ENCODE measurements at places on chromosomes 1 and 21.
A peak's percentile ranks its signal among the peaks of the same experiment; 100 is the strongest.

DNA sequence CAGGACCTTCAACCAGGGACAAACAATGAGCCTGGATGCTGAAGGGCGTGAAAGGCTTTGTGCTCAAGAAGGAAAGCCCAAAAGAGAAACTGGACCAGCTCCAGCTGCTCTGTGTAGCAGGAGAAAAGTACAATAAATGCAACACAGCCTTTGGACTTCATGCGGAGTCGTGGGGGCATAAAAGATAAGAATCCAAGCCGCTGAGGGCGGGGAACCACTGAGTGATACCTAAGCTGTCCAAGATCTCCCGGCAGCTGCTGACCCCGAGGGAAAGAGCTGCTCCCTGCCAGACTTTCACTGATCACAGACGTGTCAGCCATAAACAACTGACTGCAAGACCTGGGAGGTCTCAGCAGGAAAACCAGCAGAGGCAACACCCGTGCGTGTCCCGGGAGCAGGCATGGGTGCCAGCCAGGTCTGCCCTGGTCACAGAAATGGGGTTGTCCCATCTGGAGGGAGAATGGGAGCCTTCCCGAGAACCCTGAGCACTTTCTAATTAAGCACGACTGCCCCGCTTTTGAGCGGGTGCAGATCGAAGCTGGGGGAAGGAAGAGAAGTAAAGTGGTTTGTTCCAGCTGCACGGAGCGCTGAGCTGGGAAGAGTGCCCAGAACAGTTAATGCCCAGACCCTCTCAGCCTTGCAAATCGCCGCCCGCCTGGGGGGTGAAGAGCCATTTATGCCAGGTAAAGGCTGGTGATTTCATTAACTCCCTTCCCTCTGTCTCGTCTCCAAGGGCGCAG is 68.3 kb upstream of the TARDBP start:
- DNase-seq = no peak

- no peak for DNase-seq
Observed at GRCh38 chr1:235019471-235019870, 109.2 kb downstream of the TOMM20 start.

GRCh38 chr1:183711741-183712361 is 58.7 kb upstream of the APOBEC4 start:
- no peak for DNase-seq

DNA sequence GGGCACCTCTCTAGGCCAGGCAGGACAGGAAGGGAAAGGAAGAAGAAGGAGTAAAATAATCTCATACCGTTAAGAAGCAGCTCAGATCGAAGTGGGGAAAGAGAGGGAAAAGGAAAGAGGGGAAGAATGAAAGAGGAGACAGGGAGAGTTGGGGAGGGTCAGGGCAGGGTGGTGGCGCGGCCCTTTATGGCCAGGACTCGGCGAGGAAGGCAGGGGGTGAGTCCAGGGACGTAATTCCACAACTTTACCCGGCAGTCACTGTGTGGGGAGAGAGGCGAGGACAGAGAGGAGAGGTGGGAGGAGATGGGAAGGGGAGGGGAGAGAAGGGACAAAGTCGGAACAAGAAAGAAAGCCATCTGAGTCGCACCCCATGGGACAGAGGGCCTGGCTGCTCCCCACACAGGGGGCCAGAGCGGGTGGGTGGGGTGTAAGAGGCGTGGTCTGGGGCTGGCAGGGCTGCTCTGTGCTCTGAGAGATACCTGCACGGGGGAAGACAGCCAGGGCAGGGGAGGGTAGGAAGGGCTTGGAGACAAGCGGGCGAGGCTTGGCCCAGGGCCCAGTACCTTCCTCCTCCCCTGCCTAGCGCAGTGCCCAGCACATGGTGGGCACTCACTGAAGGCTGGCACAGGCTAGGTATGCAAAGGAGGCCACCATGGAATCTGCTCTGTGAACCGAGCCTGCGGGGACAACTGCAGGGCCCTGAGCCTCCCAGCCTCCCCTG is 49.4 kb downstream of the KIF21B start:
- no peak for DNase-seq

- DNase-seq = no peak
Observed at GRCh38 chr1:14650951-14651350, 52.5 kb downstream of the KAZN start.

- no peak for DNase-seq
Observed at GRCh38 chr21:45178070-45178608, 103.8 kb downstream of the ADARB1 start.

DNA sequence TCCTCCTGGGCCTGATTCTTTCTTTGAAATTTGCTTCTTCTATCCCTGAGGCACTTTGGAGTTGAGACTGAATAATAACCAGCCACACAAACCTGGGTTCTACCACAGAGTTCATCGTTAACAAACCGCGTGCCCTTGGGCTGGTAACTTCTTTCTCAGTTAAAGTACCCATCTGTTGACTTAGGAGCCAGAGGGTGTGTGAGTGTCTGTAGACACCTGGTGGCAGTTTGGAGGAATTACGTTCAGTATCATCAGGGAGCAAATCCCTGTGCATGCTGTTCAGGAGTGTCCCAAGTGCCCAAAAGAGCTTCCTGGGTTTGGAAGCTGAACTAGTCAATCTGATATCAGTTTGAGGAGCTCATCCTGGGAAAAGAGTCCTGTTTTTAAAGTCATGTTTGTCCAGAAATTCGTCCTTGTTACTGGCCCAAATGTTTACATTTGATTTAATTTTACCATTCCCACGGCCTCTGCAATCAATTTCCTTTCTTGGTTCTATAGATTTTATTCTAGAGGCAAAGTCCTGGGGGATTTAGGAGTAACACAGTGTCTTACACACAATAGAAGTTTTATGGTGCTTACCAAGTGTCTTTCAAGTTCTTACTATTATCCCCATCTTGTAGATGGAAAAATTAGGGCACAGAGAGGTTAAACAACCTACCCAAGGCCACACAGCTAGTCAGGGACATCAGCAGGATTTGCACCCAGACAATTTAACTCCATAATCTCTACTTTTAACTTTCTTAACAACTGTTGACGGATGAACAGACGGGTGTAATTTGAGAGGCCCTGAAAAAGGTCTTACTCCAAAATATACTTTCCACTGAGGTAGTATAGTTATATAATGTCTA is 26.7 kb upstream of the RPTN start:
- DNase-seq = peak; percentile 55

DNA sequence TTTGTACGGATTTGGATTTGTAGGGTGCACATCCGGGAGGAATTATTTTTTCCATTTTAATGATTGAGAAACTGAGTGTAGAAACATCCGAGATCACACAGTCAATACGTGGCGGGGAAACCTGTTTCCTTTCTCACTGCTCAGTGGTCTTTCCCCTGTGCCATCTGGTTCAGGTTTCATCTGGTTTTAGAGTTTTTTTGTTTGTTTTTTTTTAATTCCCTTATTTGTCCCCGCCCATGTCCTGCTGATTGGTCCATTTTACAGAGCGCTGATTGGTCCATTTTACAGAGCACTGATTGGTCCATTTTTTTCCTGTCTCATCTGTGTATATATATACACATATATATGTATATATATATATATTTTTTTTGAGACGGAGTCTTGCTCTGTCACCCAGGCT is 6.0 kb downstream of the TRPM2 start:
- no peak for DNase-seq

DNA sequence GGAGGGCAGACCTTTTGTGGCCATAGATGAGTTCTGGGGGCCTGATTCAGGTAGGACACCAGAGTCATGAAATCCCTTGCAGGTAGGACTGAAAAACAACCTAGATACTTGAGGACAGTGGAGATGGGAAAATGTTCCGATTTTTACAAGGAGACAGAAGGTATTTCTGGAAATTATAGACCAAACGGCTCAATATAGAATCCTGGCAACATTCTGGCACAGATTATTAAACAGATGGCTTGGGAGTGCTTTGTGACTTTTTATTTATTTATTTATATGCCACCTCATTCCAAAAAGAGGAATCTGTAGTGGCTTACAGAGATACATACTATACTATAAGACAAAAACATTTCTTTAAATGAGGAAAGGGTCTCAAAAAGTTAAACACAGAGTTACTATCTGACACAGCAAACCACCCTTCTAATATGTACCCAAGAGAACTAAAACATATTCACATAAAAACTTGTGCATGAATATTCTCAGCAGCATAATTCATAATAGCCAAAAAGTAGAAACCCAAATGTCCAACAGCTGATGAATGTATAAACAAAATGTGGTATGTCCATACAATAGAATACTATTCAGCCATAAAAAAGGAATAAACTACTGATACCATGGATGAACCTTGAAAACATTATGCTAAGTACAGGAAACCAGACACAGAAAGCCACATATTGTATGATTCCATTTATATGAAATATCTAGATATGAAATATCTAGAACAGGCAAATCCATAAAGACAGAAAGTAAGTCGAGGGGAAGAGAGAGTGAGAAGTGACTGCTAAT is 49.8 kb downstream of the CDK18 start:
- no peak for DNase-seq

GRCh38 chr1:224435318-224435763 is 744 bp upstream of the WDR26 start:
- no peak for DNase-seq

- DNase-seq = no peak
Observed at GRCh38 chr1:30418061-30418938, 305.1 kb downstream of the MATN1 start.

DNA sequence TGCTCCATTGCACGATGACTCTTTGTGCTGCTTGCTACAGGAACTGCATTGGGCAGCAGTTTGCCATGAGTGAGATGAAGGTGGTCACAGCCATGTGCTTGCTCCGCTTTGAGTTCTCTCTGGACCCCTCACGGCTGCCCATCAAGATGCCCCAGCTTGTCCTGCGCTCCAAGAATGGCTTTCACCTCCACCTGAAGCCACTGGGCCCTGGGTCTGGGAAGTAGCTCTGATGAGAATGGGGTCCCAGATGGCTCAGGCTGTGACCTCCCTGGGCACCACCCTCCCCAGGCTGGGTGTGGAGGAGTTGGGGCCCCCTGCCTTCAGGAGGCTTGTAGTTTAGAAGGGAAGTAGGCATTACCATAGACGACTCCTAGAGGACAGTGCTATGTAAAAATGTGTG is 19.7 kb downstream of the CYP4B1 start:
- no peak for DNase-seq

DNA sequence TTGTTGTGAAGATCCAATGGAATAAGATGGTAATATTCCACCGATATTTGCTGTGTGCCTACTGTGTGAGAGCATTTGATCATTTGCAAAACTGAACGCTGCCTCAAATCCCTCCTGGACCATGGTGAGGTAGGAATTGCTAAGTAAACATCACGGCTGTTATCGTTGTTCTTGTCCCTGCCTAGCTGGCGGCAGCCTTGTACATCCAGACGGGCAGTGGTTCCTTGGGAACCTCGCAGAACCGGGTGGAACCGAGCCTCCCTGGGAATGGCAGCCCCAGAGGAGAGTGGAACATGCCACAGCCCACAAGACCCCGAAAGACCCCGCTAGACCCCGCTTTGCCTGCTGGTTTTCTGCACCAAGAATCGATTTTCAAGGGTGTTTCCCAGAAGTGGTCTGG is 60.9 kb downstream of the TAS1R2 start:
- no peak for DNase-seq

DNA sequence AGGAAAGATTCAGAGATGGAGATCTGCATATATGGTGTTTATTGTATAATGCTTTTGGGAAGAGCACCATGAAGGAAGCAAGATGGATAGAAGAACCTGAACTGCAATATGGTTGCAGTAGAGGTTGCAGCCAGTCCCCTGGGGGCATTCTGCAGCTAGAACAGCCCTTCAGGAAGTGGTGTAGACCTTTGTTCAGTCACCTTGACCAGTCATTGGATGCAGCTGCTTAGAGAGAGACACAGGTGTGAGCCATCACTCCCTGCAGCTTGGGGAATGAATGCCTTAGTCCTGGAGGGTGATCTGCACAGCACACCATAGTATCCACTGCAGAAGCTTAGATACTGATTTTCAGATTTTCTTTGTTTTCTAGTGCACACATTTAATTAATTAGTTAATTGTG is 42.3 kb downstream of the NEK7 start:
- DNase-seq = no peak

DNA sequence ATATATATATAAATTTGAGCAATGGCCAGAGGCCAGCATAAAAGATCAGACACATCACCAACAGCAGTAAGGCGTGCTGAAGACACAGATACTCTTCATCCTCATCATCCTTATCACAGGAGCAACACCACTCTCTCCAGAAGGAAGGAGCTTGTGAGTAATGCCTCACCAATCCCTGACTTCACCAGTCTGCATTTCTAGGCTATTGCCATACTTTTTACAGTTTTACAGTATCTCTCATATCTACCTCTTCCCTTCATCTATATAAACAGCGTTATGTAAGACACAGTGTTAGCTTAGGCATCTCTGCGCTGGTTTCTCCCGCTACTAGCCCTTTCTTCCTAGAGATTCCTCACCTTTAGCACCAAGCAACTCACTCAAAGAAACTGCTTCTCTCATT is 2.4 kb upstream of the ABL2 start:
- no peak for DNase-seq

GRCh38 chr1:205766038-205766437 is 9.2 kb downstream of the RAB29 start:
- DNase-seq = no peak

- DNase-seq = no peak
Observed at GRCh38 chr1:10117865-10118264, 85.1 kb downstream of the UBE4B start.

- no peak for DNase-seq
Observed at GRCh38 chr1:229195246-229195645, 75.7 kb upstream of the RAB4A start.

DNA sequence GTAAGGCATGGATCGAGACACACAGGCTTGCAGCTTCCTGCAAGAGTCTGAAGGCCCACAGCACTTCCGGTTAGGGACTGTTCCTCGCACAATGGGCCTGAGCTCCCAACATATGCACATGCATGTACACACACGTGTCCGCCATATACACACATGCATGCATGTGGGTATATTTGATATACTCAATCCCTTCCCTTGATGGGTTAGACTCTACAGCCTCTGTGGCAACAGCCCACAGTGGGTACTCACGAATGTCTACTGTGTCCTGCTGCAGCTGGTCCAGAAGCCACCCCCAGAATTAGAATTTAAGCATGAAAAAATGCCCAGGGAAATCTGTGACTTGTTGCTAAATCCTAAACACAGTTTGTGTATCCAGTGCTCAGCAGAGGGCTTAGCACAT is 9.9 kb downstream of the F3 start:
- DNase-seq = no peak

GRCh38 chr1:185426848-185427247 is 109.8 kb upstream of the IVNS1ABP start:
- DNase-seq = no peak

- DNase-seq = peak; percentile 66
Observed at GRCh38 chr1:24900985-24901781, 28.9 kb downstream of the RUNX3 start.

DNA sequence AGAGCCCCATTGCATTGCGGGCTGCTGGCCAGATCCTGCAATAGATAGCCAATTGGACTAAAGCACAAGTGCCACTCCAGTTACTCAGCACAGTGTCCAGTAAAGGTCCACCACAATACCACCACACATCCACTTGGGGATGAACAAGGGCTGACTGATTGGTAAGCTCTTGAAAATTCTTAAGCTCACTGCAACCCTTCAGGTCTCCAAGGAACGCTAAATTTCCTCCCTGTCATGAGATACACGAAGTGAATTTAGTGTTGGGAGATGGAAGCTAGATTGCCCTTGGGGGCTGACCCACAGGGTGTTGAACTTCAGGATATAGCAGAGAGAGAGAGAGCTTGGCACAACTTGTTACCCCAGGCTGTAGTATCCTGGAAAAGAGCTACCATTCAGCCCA is 9.8 kb upstream of the AADACL3 start:
- DNase-seq = no peak

GRCh38 chr1:244665771-244666217 is 12.9 kb downstream of the DESI2 start:
- no peak for DNase-seq

Measured in activated CD8-positive, alpha-beta memory T cell treated with anti-CD3 and anti-CD28 coated beads, Interleukin-2, amount 50 U/mL, for 48 hours (primary cell).